Stimulated activated CD8-positive, alpha-beta memory T cell treated with anti-CD3 and anti-CD28 coated beads, Interleukin-15, amount 100 ng/mL, for 48 hours (primary cell): ENCODE measurements at places on chromosomes 4 and X.

DNA sequence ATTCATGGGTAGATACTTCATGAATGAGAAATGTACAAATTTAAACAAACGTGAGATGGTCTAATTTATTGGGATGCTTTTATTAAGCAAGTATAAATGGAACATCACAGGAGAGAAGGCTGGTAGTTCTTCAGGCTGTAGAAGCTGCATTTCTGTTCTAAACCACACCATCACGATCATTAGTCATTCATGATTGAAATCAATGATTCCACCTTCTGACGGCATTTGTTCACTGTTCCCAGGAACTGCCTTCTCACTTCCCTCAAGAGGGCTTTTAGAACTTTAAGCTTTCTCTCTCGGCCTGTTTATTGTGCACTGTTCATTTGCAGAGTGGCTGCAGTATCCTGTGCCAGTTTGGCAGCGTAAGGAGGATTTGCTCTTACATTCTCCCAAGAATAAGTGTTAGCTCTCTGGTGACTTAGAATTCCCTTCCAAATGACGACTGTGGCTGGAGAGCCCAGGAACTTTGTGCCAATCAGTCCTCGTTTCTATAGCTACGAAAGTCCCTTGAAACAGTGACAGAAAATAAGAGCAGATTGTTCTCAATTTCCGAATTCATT lies 54.7 kb downstream of the MFAP3L start:
- no peak for DNase-seq

DNA sequence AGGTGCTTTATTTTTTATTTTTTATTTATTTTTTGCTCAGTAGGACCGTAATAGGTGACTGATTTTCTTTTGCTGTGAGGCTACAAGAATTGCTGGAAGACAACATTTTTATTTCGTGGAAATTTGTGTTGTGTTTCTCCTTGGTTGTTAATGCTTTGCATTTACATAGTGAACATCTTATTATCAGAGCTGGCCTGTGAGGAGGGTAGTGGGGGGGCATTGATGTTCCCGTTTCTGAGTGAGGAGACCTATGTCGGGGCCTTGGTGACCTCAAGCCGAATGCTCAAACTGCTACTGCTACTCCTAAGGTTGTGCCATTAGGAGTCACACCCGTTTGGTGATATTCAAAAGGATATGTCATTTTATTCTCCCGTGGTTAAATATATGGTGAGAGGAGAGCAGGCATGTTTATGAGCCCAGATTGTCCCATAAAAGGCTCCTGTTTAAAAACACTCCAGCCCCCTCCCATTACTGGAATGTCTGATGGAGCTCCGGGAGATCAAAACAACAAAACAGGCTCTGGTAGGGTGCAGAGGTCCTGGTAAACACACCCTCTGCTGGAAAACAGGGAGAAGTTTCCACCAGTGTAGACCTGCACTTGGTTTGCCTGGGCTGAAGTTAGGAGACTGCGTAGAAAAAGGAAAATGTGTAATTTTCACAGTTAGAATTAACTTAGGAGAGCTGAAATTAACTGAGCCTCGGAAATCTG lies 5.6 kb downstream of the PDGFRA start:
- DNase-seq, result no peak

DNA sequence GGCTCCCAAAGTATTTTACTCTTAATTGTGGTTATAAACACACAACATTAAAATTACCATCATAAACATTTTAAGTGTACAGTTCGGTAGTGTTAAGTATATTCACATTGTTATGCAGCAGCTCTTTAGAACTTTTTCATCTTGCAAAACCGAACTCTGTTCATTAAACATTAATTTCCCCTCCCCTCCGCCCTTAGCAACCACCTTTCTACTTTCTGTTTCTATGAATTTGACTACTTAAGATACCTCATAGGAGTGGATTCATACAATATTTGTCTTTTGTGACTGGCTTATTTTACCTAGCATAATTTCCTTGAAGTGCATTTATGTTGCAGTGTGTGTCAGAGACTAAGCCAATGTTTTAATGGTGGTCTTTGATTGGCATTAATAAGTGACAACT lies 32.6 kb downstream of the IL13RA1 start:
- DNase-seq, result no peak

GRCh38 chrX:133606990-133607389 lies 191.7 kb upstream of the GPC4 start:
- DNase-seq, result no peak

DNA sequence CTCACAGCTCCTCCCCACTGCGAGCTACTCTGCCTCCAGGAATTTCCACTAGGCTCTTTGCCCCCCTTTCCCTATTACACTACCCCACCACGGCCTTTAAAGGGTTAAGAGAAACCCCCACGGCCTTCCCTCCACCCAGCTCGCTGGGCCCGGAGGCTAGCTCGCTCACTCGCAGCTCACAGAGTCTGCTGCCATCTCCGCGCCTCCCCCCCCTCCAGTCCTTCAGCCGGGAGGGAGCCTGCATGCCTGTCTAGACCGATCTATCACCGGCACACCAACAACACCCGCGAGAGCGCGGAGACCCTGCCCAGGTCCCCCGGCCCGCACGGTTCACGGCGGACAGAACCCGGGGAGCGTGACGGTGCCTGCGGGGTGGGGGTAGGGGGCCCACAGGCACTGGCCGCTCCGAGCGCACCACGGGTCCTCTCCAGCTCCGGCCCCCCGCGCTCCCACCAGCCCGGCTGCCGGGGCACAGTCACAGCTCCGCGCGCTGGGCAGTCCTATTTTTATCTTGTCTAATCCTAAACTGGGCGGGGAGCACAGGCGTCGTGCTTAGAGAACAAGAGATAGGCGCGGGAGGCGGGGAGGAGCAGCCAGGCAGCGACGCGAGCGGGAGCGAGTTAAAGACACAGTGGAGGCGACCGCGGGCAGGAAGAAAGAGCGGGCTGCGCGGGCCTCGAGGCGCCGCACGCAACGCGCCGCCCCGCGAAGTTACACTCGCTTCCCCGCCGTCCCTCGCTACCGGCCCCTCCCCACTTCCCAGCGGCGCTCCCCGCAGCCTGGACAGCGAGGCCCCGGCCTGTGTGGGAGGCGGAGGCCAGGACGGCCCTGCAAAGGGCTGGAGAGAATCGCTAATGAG lies 3.5 kb downstream of the BCOR start:
- DNase-seq, result no peak

- DNase-seq, result no peak
These were observed 242.7 kb upstream of the WDFY3 start for GRCh38 chr4:85209161-85209560.

- DNase-seq, result no peak
These were observed 86.7 kb downstream of the RFC1 start for GRCh38 chr4:39279416-39279815.

DNA sequence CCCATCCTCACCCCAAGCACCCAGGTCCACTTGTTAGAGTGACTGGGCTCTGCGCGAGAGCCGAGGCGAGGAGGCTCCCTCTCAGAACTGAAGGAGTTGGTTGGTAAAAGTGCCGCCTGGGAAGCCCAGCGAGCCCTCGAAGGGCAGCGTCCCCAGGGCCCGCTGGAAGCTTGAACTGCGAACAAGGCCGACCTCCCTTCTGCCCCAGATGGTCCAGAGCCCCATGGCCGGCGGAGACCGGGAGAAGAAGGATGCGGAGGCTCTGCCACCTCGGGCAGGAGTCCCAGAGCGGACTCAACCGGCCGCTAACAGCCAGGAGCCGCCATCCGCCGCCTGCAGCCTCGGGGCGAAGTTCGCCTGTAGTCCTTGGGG lies 116.3 kb upstream of the TEX13C start:
- no peak for DNase-seq

- no peak for DNase-seq
These were observed 12.7 kb downstream of the NUDT6 start for GRCh38 chr4:122909683-122910082.

GRCh38 chr4:24655326-24655725 lies 71.0 kb upstream of the DHX15 start:
- DNase-seq, result no peak

- DNase-seq, result no peak
These were observed 192.2 kb upstream of the ARX start for GRCh38 chrX:25207803-25208475.

DNA sequence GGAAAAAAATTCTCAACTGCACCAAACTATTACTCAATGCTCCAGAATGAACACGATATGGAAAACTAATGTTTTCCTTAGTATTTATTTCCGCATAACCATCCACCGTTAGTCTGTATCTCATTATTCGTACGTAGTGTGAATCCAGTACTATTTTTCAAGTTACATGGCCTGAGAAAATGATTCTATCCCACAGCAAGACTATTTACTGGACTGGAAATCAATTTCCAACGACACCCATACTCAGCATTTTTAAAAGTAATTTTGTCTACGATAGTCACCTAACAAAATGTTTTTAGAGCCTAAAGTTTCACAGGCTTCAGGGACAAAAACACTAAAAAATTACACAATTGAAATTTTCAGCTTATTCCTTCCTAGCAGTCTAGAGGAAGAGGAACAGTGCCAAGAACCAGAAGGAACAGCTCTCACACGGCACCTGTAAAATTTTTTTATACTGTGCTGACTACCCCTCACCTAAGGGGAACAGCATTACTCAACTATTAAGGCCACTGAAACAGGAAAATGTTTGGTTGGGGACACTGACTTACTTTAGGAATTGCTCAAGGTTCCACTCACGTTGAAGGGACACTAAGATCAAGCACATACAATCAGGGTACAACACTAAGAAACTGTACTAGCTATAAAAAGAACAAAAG lies 9.6 kb downstream of the UBE2D3 start:
- DNase-seq, result no peak

GRCh38 chr4:5220028-5220427 lies 168.7 kb downstream of the STK32B start:
- no peak for DNase-seq

- no peak for DNase-seq
These were observed 390.8 kb downstream of the HNRNPD start for GRCh38 chr4:81982846-81983540.
